NCI-H1092 treated with DMSO at 0.1 percent for 48 hours (cell line): ENCODE measurements at places on chromosomes 11 and 22.

- DNase-seq, result no peak
These were observed 64.7 kb upstream of the AMPD3 start for GRCh38 chr11:10390375-10390774.

- DNase-seq, result no peak
These were observed at the start of gene MOGAT2 for GRCh38 chr11:75717608-75718418. MOGAT2 (plus strand) TSS chr11:75717838; CDS start chr11:75717889, 51 bp downstream.

DNA sequence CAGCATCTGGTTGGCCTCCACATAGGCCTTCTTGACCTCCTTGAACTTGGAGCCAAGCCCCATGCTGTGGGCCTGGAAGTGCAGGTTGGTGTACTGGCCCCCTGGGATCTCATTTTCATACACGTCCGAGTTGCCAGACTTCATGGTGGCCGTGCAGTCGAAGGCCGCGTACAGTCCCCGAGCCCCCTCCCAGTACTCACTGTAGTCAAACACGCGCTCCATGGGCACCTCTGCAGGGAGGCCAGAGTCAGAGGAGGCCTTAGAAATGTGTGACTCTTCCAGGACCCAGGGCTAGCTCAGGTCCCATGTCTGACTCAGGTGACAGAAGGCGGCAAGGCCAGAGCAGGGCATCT is 6.7 kb upstream of the LRFN4 start:
- DNase-seq, result no peak

DNA sequence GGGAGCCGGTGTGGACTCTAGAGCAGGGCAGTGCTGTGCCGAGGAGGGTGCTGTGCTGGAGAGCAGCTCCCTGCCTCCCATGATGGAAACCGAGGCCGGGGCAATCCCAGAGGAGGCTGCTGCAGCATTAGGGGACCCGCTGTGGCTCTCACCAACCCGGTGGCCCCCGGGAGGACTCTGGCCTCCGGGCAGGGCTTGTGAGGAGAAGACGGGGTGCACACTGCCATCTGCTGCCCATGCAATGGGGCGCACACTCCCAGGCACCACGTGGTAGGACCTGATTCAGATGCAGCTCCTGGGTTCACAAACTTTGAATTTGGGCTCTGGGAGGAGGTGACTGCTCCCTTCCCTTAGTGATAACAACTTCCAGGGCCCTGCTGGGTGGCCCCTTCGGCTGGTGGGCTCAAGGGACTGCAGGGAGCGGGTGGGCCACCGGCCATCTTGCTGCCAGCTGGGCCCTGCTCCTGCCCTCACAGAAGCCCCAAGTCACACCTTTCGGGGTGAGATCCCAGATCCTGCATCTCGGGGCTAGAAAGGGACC is 93.8 kb upstream of the FGF3 start:
- no peak for DNase-seq

- DNase-seq, result peak; percentile 82
These were observed 185.7 kb downstream of the BLID start for GRCh38 chr11:121930004-121930965.

GRCh38 chr22:23553438-23553837 is 26.7 kb downstream of the IGLL1 start:
- no peak for DNase-seq

DNA sequence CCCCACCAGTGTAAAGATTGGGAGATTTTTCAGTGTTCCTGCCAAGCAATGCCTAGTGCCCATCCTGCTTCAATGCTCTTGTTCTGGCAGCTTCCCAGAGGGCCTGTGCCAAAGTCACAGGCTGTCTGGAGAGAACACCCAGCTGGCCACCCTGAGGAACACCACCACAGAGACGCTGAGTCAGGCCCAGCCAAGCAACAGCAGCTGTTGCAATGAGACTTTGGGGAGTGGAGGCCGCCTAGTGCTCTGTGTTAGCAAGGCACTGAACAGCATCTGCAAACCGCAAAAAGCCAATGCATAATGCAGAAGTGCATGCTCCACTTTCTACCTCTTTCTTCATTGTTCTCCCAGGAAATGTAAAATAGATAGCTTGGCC is 168.1 kb downstream of the NXPE2 start:
- peak; percentile 93 for DNase-seq
